B cell (primary cell): ENCODE measurements at places on chromosomes 3 and 15.

DNA sequence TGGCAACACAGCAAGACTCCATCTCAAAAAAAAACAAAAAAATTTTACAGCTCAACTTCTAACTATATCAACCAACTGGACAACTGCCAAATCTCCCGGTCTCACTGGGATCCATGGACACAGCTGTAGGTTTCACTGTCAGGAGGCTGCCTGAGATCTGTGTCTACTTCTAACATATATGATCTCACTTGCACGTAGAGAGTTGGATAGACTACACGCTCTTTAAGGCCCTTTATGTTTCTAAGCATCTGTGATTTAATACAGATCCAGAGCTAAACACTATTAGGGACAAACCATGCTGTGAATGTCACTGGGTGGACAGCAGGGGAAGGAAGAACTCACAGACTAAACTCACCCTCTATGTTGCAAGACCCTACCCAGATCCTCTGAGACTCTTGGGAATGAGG, 13.0 kb upstream of the APOD start:
- no peak for DNase-seq

- DNase-seq = no peak
Observed at GRCh38 chr3:122094125-122094524, 39.0 kb downstream of the CD86 start.

- DNase-seq = peak; percentile 54
Observed at GRCh38 chr3:158845765-158846350, 44.0 kb downstream of the MFSD1 start.

DNA sequence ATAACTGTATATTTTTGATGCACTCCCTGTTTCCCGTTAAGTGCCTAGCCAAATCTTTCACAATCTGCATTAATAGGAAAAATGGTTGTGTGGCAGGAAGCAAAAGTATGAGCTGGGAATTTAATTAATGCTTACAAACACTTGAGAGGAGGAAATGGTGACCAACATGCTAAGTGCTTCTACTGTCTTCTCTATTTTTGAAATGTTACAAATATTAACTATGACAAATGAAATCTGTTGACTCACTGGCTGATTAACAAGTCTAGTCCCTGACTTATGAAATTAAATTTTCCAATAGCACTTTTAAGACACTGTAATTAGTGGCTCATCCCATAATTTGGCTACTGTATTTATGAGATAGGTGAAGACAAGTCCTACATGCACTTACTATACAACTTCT, 446.9 kb upstream of the DPPA4 start:
- no peak for DNase-seq

- DNase-seq = no peak
Observed at GRCh38 chr15:50261981-50262380, 3.5 kb downstream of the HDC start.

DNA sequence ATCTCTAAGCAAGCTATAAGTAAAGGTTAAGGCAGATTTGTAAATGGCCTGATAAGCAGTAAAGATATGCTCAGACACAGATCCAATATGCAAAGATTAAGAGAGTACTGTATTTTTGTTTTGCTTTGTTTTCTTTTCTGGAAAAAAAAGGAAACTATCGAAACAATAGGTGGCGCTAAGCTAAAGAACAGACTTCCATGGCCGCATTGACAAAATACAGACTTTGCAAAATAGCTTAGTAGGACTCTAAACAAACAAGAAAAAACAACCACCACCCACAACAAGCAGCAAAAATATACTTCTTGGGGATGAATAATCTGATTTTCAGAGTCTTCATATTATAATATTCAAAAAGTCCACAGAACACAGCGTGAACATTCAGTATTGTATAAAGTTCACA, 758.4 kb upstream of the ROBO1 start:
- no peak for DNase-seq

- no peak for DNase-seq
Observed at GRCh38 chr3:116423374-116423773, 21.9 kb downstream of the LSAMP start.

GRCh38 chr3:117135207-117135606, 425.6 kb downstream of the TUSC7 start:
- DNase-seq = no peak
